GDM1 (cell line): ENCODE measurements at places on chromosomes 5 and 9.

GRCh38 chr5:59767681-59768151 lies 125.8 kb downstream of the PDE4D start:
- DNase-seq: no peak

GRCh38 chr5:149575131-149575530 lies 6.2 kb upstream of the ARHGEF37 start:
- no peak for DNase-seq

DNA sequence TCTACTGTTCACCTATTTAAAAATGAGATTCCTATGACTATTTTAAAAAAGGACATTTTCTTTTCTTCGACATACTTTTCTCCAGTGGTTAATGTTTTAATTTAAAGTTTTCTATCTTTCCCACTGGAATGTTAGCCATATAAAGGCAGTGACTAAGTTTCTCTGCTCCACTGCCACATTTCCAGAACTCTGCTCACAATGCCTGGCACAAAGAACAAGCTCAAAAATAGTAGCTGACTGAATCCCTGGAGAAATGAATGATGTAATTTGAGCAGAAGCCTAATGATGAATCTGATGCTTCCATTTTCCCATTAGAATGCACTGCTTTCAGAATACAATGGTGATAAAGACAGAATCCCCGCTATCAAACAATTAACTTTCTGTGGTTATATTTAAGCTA lies 817.8 kb downstream of the MTRR start:
- no peak for DNase-seq

DNA sequence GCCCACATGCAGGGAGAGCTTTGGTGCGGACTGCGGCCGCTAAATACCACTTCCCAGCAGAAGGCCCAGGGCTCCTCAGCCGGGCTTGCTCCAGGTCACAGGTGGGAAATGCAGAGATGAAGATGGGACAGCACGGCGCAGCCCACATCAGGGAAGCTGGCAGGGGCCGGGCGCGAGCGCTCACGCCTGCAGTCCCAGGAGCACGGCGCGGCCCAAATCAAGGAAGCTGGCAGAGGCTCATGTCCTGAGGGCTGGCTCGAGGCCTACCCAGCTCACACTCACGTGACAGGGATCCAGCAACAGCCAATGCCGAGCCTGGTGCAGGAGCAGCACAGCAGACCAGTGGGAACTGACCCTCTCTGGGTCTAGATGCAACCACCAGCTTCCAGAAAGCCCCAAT lies 16.3 kb downstream of the LPCAT1 start:
- DNase-seq: no peak

DNA sequence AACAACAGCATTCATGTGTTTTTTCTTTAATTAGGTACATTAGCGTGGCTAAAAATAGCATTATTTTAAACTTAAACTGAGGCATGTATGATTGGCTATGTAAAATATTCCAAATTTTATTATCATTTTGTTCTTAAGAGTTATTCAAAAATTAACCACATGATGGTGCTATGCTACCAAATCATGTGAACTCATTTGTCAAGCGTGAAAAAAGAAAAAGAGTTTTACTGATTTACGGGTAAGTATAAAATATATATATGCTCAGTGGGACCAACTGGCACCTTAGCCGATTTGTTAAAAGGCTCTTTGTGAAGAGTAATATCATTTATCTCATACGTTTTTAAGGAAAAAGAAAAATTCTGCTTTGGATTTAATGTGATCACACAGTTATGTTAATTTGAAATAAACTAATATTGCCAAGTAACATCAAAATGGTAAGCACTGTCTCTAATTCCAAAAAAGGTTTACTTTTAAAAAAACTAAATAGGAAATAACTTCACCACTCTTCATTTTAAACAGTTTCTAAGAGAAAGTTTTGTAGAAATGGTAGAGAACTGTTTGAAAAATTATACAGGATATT lies 1042.3 kb downstream of the CDH12 start:
- no peak for DNase-seq

- no peak for DNase-seq
Measured at GRCh38 chr5:180035206-180035931, 36.2 kb downstream of the RNF130 start.

GRCh38 chr5:69030358-69031062 lies 63.3 kb upstream of the SLC30A5 start:
- DNase-seq: no peak

DNA sequence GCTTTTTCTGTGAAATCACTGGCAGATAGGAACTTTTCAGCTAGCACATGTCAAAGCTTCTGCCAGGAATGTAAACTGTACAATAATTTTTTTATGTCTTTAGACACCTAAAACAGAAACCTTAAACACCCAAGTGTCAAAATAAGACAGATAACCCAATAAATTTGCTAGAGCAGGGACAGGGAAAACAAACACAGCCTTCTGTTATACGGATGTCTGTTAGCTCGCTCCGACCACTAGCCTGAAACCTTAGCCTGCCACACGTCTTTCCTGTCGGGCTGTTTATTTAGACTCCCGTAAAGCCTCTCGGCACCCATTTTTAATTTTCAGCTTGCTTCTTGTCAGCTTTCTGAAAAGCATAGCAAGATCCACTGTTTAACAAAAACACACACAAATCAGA lies 355.4 kb upstream of the SLC24A2 start:
- no peak for DNase-seq

- DNase-seq: peak; percentile 11
Measured at GRCh38 chr5:171207256-171207847, 101.7 kb upstream of the TLX3 start.

GRCh38 chr5:170495825-170496661 lies 7.8 kb upstream of the KCNIP1 start:
- no peak for DNase-seq

DNA sequence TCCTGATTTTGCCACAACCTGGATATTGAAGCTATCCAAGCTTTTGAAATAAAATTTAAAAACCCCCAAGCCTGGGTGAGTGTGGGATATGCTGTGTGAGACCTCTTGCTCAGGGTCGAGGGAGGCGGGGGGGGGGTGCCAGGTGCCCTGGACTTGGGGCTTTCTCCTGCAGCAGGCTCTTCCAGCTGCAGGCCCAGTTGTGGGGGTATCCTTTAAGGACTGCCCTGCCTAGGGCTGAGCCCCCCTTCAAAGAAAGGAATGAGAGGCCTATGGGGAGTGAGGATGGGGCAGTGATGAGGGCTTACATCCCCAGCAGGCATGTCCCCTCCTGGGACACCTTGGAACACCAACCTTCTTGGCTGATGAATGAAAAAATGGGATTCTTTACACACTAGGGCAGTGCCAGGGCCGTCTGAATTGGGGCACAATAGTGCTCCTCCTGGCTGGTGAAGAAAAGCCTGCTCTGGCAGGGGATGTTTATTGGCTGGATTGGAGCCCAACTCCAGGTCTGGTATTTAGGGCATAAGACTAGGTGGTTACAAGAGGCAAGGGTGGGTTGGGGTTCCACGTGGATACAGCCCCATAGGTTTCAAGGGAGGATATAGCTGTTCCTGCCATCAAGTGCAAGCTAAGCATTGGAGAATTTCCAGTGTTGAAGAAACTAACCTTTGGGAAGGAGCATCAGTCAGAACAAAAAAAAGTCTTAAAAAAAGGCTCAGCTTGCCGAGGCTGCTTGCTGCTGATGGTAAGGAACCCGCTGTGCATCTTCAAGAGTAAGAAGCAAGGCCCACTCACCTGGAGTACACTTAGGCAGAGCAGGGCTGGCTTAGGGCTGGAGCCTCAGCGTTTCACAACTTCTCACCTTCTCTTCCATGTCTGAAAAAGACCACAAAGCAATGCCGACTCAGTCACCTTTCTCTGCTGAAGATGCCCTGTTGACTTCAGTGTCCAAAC lies 7.0 kb downstream of the HNRNPAB start:
- no peak for DNase-seq

- no peak for DNase-seq
Measured at GRCh38 chr5:133941456-133942196, 26.8 kb downstream of the C5orf15 start.

DNA sequence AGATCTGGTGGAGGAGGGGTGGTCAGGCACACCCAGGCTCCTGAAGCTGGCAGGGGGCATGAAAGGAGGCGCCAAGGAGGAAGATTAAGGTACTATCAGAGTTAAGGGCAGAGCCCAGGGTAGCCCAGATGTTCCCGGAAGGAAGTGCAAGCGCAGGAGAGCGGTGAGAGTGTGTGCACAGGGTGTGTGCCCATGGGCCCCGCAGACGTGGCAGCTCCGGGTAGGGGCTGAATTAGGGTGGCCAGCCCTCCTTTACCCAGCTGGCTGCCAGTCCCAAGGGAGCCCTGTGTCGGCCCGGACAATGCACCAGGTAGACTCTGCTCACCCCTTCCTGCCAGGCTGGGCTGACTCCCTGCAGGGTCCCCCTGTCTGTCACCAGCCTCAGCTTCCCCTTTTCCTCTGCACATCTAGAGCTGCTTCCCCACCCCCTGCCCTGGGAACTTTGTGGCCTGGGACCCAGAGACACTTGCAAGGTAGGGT lies at the start of gene SMIM33:
Gene SMIM33, plus strand, starts transcription at position 184 of the 480 bp plus-strand sequence. Its CDS starts 118 bp downstream, at position 302.
- DNase-seq: peak; percentile 57

DNA sequence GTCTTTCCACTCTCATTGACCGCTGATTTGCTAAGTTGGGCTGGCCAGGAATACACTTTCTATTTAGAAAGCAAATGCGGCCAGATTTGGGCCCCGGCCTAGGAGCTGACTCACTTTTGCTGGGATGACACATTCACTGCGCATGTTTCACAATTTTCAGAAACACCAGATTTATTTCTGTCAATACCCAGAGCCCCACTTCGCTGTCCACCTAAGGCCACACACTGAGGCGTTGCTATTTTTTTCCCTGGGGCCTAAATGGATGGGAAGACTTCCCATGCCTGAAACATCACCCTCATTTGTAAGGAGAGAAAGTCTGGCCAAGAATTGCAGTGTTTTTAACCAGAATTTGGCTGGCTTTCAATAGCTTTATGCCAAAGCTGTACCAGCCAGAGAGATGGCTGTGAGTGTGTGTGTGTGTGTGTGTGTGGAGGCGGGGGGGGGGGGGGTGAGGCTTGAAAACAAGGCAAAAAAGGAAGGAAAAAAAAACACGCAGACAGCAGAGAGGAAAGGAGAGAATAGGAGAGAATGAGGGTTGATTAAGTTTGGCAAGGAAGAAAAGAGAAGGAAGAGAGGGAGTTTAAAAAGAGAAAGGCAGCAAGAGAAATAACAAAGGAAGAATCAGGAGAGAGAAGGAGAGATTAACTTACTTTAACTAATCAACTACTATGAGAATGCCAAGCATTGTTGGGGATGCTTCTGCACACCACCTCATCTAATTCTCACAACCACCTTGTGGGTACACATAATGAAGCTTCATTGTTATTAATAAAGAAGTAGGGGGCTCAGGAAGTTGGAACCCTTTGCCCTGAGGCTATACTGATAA lies 261.4 kb upstream of the KLF4 start:
- DNase-seq: no peak

DNA sequence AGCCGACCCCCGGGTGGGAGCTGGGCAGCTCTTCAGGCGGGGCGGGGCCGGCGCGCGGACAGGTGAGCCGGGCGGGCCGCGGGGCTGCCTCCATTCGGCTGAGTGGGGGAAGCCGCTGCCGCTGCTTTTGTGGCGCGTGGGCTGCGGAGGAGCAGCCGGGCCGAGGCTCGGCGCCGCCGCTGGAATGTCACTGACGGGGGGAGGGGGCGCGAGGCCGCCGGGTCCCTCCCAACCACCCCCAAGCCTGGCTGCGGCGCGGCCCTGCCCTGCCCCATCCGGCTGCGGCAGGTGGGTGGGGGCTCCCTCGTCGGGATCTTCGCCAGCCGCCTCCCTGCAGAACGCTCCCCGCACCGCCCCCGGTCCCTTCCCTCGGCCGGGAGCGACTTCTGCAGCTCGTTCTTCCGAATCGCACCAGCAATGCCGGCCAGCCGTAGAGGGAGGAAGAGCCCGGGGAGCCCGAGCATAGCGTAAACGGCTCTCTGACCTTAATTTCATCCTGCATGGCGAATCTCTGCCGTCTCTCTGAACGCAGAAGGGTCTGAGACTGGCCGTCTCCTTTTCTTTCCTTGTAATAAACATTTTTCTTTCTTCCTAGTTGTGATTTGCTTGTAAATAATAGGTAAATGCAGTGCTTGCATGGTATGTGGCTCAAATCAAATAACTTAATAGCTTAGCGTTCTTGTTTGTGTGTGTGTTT lies 505 bp downstream of the SPTAN1 start:
- peak; percentile 42 for DNase-seq

DNA sequence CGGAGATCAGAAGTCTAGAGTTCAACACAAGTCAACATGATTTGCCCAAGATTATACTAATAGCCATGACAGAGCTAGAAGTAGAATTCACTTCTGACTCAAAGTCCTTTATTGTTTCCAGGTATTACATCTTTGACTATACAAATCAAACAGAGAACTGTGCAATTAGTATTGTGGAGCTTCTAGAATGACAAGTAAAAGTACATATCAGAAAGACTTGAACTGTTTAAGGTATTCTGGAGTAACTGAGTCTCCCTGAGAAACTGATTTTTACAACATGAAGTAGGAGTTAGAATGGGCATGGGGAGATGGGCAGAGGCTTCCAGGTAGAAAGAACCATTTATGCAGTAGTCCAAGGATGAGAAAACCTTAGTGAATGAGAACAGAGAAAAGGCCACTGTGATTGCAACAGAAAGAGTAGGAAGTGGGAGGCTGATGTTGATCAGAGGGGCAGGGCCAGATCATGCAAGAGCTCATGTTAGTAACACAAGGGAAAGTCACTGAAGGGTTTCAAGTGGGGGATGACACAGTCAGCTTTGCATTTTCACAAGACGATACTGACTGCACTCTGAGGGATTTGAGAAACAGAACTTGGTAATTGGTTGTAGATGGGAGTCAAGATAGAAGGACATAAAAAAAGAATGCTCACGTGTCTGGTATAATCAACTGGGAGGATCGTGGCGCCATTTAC lies 280.7 kb downstream of the RFX3 start:
- no peak for DNase-seq

- DNase-seq: no peak
Measured at GRCh38 chr5:56757077-56757476, 58.3 kb upstream of the MAP3K1 start.

DNA sequence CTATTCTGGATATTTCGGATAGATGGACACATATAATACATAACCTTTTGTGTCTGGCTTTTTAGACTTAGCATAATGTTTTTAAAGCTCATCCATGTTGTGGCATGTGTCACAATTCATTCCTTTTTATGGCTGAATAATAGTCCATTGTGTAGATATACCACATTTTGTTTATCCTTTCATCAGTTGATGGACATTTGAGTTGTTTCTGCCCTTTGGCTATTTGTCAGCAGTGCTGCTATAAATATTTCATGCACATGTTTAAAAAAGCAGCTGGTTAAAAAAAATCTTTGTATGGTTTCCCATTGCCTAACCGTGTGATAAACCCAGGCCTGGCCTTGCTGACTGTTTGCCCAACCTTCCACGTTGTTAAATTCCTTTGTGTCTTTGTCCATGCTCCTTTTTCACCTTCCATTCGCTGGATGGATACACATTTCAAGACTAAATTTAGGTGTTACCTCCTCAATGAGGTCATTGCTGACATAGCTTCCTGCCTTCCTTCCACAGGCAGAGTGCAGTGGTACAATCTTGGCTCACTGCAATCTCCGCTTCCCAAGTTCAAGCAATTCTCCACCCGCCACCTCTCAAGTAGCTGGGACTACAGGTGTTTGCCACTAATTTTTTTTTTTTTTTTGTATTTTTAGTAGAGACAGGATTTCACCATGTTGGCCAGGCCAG lies 11.3 kb downstream of the GDA start:
- DNase-seq: no peak
